ENCODE measurements at places on chromosomes 12 and 14. TPM values are rescaled to one million over a fixed set of nuclear protein-coding genes. Genes with fewer than 3 reads are reported as not detected.
A peak's percentile ranks its signal among the peaks of the same experiment; 100 is the strongest.

The PELI2 gene
- 3.8 TPM for polyA plus RNA-seq

DNA sequence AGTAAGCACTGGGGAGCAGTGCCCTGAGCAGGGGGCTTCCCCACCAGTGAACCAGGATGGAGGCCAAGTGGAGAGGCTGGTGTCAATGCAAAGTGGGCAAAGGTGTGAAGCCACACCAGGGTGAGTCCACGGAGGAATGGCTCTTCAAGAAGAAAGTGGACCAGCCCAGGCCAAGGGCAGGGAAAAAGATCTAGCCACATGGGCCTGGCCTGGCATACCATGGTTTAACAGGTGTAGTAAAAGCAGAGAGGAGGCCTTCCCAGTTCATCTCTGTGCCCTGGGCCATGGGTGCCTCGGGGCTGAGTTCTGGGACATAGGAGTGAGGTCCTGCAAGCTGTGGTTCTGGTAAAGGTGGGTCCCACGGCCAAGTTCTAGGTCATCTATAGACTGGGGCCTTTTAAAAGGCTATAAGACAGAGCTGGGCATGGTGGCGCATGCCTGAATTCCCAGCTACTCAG lies 153.4 kb downstream of the DPF3 start:
- peaks cover 15% of the 10 kb centered on the region for H3K36me3 ChIP-seq
- H3K27me3 ChIP-seq, result no peaks in the 10 kb centered on the region
- DNase-seq, result no peak

The GPRC5D gene
- not detected for polyA plus RNA-seq

The MUCL1 gene
- polyA plus RNA-seq, result not detected

GRCh38 chr14:106556665-106557289 lies 1030.4 kb downstream of the TMEM121 start:
- no peaks in the 10 kb centered on the region for H3K27me3 ChIP-seq
- H3K4me1 ChIP-seq, result no peaks in the 10 kb centered on the region
- peak; percentile 68 for DNase-seq
- H3K4me3 ChIP-seq, result peak overlapping the region; percentile 20
- H3K36me3 ChIP-seq, result peaks cover 3% of the 10 kb centered on the region
- H3K27ac ChIP-seq, result peak overlapping the region; percentile 47

The CCND2 gene
- 6.2 TPM for polyA plus RNA-seq

DNA sequence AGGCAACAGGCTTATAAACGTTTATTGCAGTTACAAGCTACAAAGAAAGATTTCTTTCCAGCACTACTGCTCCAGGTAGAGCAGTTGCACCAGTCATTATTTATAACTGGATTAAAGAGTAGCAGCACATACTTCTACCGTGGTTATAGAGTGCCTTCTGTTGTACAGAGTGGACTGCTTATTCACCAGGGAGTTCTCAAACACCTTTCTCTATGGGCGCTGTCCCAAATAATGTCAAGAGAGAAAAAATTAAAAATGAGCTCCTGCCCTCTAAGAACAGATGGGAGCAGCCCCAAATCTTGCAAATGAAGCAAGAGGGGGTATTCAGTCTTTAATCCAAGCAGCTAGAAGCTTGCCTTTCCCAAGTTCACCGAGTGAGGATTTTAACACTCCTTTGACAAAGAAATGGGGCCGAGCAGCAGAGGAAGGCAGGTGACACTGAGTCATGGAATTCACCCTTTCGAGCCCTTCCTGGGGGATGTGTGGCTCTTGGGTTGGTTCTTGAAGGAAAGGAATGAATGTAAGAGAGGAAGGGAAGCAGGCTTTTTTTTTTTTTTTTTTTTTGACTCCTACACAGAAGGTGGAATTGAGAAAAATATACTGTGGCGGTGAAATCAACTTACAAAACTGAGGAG lies 181.2 kb downstream of the PRKCH start:
- no peak for DNase-seq
- H3K4me1 ChIP-seq, result peaks cover 90% of the 10 kb centered on the region
- peak overlapping the region; percentile 85 for H3K4me3 ChIP-seq
- H3K36me3 ChIP-seq, result no peaks in the 10 kb centered on the region
- H3K27me3 ChIP-seq, result no peaks in the 10 kb centered on the region
- H3K27ac ChIP-seq, result peak overlapping the region; percentile 97

The B3GNT4 gene
- not detected for polyA plus RNA-seq

DNA sequence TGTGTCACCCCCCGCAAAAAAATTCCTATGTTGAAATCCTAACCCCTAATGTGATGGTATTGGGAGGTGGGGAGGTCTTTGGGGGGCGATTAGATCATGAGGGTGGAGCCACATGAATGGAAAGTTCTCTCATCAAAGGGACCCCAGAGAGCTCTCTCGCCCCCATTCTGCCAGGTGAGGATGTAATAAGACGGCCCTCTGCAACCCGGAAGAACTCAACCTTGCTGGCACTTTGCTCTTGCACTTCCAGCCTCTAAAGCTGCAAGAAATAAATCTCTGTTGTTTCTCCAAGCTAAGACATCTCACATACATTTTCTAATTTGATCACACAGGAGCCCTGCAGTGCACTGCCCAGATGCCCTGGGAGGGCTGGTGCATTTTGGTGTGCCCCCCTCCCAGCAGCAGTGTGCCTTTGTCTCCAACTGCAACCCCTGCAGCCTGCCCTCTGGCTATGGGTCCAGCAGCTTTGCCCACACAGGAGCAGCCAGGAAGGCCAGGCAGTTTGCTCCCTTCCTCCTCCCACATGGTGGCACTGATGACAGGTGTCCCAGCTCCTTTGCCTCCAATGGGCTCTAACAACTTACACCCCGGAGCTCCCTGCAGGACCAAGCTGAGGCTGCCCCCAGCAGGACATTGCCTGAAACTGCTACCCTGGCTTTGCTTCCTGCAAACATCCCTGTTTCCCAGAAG lies 59.3 kb downstream of the C14orf132 start:
- H3K4me3 ChIP-seq, result no peak overlapping the region
- no peak for DNase-seq
- no peaks in the 10 kb centered on the region for H3K36me3 ChIP-seq

- H3K4me3 ChIP-seq, result no peak overlapping the region
- DNase-seq, result no peak
- no peaks in the 10 kb centered on the region for H3K4me1 ChIP-seq
- H3K36me3 ChIP-seq, result no peaks in the 10 kb centered on the region
- no peak overlapping the region for H3K27ac ChIP-seq
These were observed 11.4 kb downstream of the GLT1D1 start for GRCh38 chr12:128864516-128865186.

GRCh38 chr14:94748667-94749347 lies 21.1 kb downstream of the GSC start:
- no peak overlapping the region for H3K4me3 ChIP-seq
- peaks cover 17% of the 10 kb centered on the region for H3K27me3 ChIP-seq
- H3K4me1 ChIP-seq, result no peaks in the 10 kb centered on the region
- DNase-seq, result no peak
- no peak overlapping the region for H3K27ac ChIP-seq
- H3K36me3 ChIP-seq, result no peaks in the 10 kb centered on the region

GRCh38 chr12:74889563-74890236 lies 319.9 kb downstream of the KCNC2 start:
- H3K27ac ChIP-seq, result no peak overlapping the region
- no peaks in the 10 kb centered on the region for H3K4me1 ChIP-seq
- no peak overlapping the region for H3K4me3 ChIP-seq
- no peaks in the 10 kb centered on the region for H3K27me3 ChIP-seq
- H3K36me3 ChIP-seq, result no peaks in the 10 kb centered on the region

DNA sequence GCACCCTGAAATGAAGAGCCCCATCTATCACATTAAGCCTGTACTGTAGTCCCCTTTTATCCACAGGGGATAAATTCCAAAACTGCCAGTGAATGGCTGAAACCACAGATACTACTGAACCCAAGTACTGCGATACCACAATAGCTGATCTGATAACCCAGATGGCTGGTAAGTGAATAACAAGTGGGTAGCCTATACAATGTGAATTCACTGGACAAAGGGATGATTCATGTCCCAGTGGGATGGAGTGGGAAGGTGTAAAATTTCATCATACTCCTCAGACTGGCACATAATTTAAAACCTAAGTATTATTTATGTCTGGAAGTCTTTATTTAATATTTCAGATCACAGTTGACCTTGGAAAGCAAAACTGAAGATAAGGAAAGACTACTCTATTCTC lies 201.3 kb downstream of the GPHN start:
- peaks cover 7% of the 10 kb centered on the region for H3K36me3 ChIP-seq
- no peaks in the 10 kb centered on the region for H3K27me3 ChIP-seq
- peaks cover 4% of the 10 kb centered on the region for H3K4me1 ChIP-seq

The CCDC38 gene
- polyA plus RNA-seq, result not detected

- H3K27me3 ChIP-seq, result no peaks in the 10 kb centered on the region
- peaks cover 50% of the 10 kb centered on the region for H3K4me1 ChIP-seq
- no peak for DNase-seq
- peak overlapping the region; percentile 37 for H3K27ac ChIP-seq
These were observed 118.6 kb downstream of the PLXNC1 start for GRCh38 chr12:94266796-94267536.

The HIF1A gene
- polyA plus RNA-seq, result 123 TPM

DNA sequence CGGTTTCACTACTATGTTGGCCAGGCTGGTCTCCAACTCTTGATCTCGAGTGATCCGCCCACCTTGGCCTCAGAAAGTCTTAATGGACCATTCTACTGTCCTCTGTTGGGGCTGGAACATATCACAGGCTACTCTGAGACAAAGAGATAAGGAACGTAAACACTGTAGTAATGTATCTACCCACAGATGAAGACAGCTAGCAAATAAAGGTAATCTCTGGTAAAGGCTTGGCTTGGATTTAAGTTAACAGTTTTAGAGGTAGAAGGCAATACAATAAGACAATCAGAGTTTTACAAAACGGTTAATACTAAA lies 44.6 kb upstream of the ISM2 start:
- no peak for DNase-seq
- H3K4me1 ChIP-seq, result peaks cover 29% of the 10 kb centered on the region
- no peaks in the 10 kb centered on the region for H3K27me3 ChIP-seq
- no peak overlapping the region for H3K4me3 ChIP-seq

The ZNF140 gene
- polyA plus RNA-seq, result 27.7 TPM

- no peaks in the 10 kb centered on the region for H3K27me3 ChIP-seq
- H3K27ac ChIP-seq, result no peak overlapping the region
- no peaks in the 10 kb centered on the region for H3K36me3 ChIP-seq
- DNase-seq, result no peak
These were observed 3.9 kb upstream of the RNU6-7 start for GRCh38 chr14:32197919-32198318.

GRCh38 chr14:55845963-55846825 lies 266.2 kb downstream of the KTN1 start:
- DNase-seq, result no peak
- H3K27ac ChIP-seq, result no peak overlapping the region
- no peaks in the 10 kb centered on the region for H3K36me3 ChIP-seq

GRCh38 chr12:89105243-89105642 lies 247.1 kb downstream of the DUSP6 start:
- no peak overlapping the region for H3K4me3 ChIP-seq
- no peaks in the 10 kb centered on the region for H3K4me1 ChIP-seq
- DNase-seq, result no peak

The DCD gene
- not detected for polyA plus RNA-seq

DNA sequence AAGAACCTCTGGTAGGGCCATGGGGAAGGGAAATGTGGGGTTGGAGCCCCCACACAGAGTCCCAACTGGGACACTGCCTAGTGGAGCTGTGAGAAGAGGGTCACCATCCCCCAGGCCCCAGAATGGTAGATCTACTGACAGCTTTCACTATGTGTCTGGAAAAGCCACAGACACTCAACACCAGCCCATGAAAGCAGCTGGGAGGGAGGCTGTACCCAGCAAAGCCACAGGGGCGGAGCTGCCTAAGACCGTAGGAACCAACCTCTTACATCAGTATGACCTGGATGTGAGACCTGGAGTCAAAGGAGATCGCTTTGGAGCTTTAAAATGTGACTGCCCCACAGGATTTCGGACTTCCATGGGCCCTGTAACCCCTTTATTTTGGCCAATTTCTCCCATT lies 97.8 kb downstream of the HMGA2 start:
- peaks cover 33% of the 10 kb centered on the region for H3K4me1 ChIP-seq
- DNase-seq, result no peak
- H3K27me3 ChIP-seq, result no peaks in the 10 kb centered on the region
- no peak overlapping the region for H3K27ac ChIP-seq
- H3K4me3 ChIP-seq, result no peak overlapping the region

- peaks cover 24% of the 10 kb centered on the region for H3K4me1 ChIP-seq
- H3K27me3 ChIP-seq, result no peaks in the 10 kb centered on the region
- no peak for DNase-seq
These were observed 581 bp downstream of the ARG2 start for GRCh38 chr14:67620217-67620785.

DNA sequence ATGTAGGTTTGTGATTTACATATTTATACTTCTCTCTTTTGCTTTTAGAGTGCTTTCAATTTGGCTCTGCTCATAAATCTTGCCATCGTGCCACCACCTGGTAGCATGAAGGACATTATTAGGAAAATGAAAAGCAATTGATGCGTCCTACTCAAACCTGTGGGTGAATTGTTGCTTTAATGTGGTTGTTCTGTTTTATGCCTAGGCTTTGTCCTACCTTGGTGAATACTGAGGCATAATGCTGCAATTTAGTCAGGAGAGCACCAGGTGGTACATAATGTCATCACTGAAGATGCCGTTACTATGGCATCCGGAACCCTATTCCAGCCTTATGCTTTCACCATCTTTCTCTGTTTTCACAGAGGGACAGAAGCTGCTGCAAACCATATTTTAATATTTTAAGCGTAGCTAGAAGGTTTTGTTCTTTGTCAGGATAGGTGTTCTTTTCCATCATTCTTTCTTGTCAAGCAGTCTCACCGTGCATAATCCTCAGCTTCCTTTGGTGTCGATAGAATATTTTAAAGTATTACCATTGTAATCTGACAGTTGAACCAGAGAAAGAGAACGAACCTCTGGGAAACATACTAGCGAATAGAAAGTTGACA lies 68.5 kb upstream of the PKP2 start:
- H3K27me3 ChIP-seq, result no peaks in the 10 kb centered on the region
- H3K27ac ChIP-seq, result no peak overlapping the region
- H3K4me1 ChIP-seq, result no peaks in the 10 kb centered on the region
- no peaks in the 10 kb centered on the region for H3K36me3 ChIP-seq

The OTX2 gene
- not detected for polyA plus RNA-seq

The DPPA3 gene
- polyA plus RNA-seq, result not detected

The CFAP251 gene
- polyA plus RNA-seq, result 0.91 TPM

- no peak for DNase-seq
- no peaks in the 10 kb centered on the region for H3K4me1 ChIP-seq
- H3K27ac ChIP-seq, result no peak overlapping the region
- no peak overlapping the region for H3K4me3 ChIP-seq
- peaks cover 5% of the 10 kb centered on the region for H3K27me3 ChIP-seq
- H3K36me3 ChIP-seq, result no peaks in the 10 kb centered on the region
These were observed 62.2 kb downstream of the BMP4 start for GRCh38 chr14:53894456-53894855.

- no peaks in the 10 kb centered on the region for H3K36me3 ChIP-seq
- peaks cover 16% of the 10 kb centered on the region for H3K27me3 ChIP-seq
- H3K4me1 ChIP-seq, result no peaks in the 10 kb centered on the region
- H3K4me3 ChIP-seq, result no peak overlapping the region
These were observed 182.3 kb downstream of the GRIP1 start for GRCh38 chr12:66496595-66496994.

The LGMN gene
- polyA plus RNA-seq, result 22.1 TPM

Measured in naive B cell (primary cell).